ENCODE measurements at places on chromosomes 7 and 10.

- DNase-seq, result no peak
These were observed 292.9 kb upstream of the ZMIZ1 start for GRCh38 chr10:78775891-78776290.

DNA sequence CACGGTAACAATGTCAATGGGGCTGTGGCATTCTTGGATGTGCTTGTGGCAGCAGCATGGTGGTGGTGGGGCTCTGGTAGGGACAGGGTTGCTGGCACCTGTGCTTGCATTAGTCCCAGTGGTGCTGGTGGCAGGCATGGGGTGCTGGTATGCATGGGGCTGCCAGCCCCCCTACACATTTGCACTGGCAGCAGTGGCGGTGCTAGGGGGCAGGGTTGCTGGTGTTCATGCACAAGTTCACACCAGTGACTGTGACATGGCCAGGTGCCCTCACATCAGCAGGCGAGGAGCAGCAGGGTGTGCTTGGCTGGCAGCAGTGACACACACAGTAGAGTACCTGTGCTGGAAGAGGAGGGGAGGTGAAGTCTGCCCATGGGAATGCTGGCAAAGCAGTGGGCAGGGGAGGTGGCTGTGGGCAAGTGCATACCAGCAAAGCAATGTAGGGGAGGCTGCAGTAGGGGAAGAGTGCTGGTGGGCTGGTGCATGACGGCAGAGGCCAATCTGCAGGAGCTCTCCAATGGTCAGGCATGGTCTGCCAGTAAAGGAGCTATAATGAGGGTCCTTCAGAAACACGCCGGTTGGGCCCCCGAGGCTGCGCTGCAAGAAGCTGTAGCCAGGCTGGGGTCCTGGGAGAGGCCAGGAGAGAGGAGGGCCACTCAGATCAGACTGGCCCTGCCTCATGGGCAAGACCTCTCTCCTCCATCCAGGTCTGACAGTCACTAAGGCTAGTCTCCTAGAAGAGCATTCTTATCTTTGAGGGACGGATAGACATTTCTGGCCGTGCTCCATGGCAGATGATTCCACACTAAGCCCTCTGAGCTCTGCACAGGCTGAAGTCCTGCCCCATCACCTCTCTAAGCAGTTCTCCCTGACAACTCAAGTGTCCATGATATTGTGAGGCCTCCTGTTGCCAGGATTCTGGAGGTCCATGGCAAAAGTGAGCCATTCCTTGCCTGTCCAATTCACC, 406.4 kb downstream of the SEMA3D start:
- DNase-seq, result no peak

- no peak for DNase-seq
These were observed 367.9 kb downstream of the TFEC start for GRCh38 chr7:115662676-115663075.

DNA sequence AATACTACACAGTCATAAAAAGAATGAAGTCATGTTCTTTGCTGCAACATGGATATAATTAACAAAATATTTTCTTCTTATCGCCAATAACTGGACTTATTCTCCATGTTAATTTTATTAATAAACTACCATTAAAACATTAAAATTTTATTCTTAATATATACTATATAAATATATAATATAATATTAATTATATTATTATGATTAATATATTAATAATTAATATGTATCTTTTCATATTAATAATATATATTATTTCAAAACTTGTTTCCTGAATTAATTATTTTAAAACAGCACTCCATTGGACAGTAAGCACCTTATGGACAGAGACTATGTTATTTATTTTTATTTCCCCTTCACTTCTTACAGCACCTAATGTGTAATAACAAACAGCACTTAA, 182.8 kb downstream of the ARL4A start:
- no peak for DNase-seq

- no peak for DNase-seq
These were observed 305.1 kb upstream of the IMMP2L start for GRCh38 chr7:111867348-111867931.

- no peak for DNase-seq
These were observed 18.3 kb downstream of the VOPP1 start for GRCh38 chr7:55554038-55554437.

GRCh38 chr10:38157270-38157685, 63.1 kb downstream of the ZNF37A start:
- DNase-seq, result no peak

DNA sequence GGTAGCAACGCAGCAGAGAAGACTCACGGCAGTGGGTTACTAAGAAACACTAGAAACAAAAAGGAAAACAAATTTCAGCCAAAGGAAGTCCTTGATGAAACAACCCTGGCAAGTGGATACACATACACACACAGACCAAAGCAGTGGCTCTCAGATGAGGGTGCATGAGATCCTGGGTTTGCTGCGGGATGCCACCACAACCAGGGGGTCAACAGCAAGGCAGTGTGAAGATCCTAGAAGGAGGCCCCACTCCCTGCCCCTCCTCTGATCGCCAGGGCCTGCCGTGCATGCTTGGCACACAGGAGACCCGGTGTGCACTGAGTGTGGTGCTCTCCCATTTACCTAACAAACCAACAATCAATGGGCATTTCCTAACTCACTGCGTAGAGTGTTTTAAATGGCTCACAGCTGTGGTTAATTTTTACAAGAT, 252.3 kb upstream of the KLF14 start:
- no peak for DNase-seq

GRCh38 chr7:74216361-74216761, 6.6 kb downstream of the LAT2 start:
- no peak for DNase-seq

DNA sequence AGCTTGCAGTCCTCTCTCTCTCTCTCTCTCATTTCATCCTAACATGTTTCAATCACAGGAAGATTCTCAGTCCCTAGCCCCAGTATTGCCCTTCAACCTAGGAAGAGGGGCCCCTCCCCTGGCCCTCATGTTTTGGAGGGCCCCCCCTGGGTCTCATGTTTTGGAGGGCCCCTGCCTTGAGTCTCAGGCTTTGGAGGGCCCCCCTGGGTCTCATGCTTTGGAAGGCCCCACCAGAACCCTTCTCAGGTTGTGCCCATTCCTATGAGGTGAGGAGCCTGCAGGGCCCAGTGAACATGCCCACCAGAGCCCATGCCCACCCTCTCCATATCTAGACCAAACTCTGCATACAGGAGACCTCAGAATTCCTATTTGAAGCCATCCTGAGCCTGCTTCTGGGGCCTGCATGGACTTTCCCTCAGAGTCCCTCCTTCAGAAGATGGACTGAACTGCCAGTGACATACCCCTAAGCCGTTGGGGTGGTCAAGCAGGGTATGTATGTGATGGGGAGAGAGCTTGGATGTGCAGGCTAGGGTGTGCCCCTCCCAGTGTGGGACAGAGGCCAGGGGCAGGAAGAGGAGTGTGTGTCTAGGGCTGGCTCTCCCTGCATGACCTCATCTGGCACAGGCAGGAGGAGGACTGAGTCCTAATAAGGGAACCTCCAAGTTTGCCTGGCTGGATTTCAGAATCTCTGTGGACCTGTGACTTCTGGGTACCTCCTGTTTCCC, 8.1 kb upstream of the VDAC2 start:
- DNase-seq, result no peak

- DNase-seq, result no peak
These were observed 10.8 kb upstream of the C10orf53 start for GRCh38 chr10:49668684-49669083.

- DNase-seq, result no peak
These were observed 1.1 kb downstream of the CYP26A1 start for GRCh38 chr10:93074597-93075368.

GRCh38 chr10:95414844-95415485, 124.2 kb upstream of the PDLIM1 start:
- no peak for DNase-seq

DNA sequence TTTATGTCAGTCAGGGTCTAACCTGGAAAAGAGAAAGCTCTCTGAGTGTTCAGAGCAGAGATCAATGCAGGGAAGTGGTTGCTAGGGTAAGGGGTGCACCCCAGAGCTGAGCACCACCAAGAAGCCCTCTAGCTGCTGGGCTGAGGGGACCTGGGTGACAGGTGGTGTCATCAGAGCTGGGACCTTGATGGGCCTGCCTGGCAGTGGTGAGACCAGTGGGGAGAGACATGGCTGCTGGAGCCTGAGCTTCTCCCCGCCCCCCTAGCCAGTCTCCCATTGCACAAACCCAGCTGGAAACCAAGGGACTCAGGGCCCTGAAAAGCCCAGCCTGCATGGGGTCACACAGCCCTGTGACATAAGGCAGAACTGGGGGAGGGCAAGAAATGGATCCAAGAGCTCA, 49.1 kb upstream of the OSBPL3 start:
- no peak for DNase-seq

DNA sequence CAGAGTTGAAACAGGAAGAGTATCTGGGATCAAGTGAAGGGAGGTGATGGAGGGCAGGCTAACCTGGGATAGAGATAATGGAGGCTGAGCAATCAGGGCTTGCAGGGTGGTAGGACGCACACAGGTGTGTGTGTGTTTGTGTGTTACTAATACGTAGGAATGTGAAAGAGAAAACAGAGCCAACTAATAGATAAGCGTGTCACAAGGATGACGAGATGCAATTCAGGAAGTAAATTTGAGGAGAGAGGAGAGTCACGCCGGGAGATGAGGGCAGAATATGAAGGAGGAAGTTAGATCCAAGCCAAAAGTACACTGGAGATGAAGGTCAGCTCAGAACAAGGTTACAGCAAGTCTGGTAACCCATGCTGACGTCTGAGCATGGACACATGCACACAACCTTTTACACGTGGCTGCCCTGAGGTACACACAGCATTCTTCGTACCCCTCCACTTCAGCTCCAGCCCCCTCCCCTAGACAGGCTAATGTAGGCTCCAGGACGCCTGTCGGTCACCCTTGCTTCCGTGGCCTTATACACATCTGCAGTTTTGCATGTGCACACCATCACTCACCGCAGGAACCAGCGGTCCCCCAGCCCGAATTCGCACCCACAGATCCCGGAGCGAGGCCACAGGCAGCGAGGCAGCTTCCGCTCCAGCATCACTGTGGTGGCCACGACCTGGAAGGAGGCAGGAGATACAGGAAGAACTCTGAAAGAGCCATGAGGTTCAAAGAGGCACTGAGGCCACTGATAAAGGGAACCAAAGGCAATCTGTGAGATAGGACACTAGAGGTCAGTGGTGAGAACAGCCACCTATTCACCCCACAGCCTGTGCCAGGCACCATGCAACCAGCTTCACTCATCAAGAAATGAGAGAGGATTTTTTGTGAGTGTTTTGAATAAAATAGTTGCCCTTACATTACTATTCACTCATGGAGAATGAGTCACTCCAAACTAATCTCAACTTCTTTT, 23.7 kb upstream of the TRPV6 start:
- no peak for DNase-seq

- no peak for DNase-seq
These were observed 43.1 kb upstream of the FAM180A start for GRCh38 chr7:135791543-135792362.

DNA sequence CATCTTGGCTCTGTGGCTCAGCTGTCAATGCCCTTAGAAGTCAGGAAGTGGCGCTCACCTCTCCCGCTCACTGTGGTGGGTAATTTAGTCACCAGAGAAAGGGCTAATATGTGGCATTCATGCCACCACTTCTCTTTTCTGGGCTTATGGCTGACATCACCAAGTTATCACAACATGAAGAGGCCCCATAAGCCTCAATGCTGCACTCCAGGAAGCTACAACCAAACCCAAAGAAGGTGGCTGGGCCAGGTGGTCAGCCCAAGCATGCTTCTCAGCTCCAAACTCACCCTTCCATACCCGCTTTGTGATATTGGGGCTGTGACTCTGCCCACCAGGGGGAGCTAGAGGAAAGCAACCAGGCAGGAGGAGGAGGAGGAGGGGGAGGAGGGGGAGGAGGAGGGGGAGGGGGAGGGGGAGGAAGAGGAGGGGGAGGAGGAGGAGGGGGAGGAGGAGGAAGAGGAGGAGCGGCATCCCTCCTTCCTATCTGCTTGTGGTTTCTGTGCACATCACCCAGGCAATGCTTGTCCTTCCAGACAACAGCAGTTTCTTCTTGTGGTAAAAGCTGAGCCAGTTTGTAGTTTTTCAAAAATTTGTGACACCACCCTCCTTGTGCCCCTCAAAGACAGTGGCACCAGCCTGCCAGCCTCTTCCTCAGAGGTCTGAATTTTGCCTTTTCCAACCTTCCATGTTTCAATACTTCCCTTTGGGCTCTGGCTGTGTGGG, 42.1 kb downstream of the CYP26A1 start:
- DNase-seq, result peak; percentile 54

DNA sequence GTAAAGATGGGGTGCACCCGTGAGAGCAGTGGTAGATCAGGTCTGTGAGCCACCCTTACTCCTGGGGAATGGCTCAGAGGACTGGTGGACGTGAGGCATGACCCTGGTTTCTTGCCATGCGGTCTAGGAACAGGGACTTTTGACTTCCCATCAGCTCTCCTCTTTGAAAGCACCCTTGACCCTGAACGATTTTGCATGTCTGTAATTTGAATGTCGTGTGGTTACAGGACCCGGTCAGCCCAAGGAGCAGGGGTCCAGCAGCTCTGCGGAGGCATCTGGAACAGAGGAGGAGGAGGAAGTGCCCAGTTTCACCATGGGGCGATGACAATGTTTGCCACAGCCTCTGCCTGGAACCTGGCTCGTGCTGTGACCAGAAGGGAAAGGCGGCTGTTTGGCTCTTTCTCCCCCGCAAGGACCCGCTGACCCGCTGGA, 8.6 kb upstream of the ORAI2 start:
- no peak for DNase-seq

- DNase-seq, result no peak
These were observed 554.3 kb downstream of the TYW1 start for GRCh38 chr7:67550801-67551436.

- DNase-seq, result no peak
These were observed 187.9 kb downstream of the PLXDC2 start for GRCh38 chr10:20004087-20004523.

GRCh38 chr7:3888096-3888495, 587.0 kb downstream of the SDK1 start:
- DNase-seq, result no peak

GRCh38 chr7:103134836-103135554, 13.9 kb downstream of the NAPEPLD start:
- no peak for DNase-seq

GRCh38 chr7:127733986-127734385, 82.0 kb downstream of the SND1 start:
- DNase-seq, result no peak

GRCh38 chr7:143372070-143372469, 9.1 kb upstream of the ZYX start:
- DNase-seq, result peak; percentile 55

- DNase-seq, result no peak
These were observed 65.9 kb downstream of the BBS9 start for GRCh38 chr7:33195264-33195663.

- no peak for DNase-seq
These were observed 427.6 kb downstream of the PHTF2 start for GRCh38 chr7:78226059-78226719.

DNA sequence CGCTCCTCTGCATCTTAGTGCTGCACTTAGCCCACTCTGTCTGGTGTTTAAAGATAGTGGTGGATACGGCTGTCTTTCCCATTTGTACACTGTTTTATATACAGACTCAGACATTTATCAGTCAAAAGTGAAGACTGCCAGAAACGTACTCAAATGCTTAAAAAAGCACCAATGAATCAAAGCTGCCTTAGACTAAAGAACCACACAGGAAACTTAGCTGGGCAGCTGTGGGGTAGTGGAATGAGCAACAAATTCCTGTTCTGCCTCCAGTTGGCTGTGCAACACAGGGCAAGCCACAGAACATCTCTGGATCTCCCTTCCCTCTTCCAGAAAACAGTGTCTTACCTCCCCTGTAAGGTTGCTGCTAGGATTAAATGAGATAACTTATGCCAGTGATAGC, 76.0 kb downstream of the ATXN7L1 start:
- peak; percentile 1 for DNase-seq

GRCh38 chr7:148782757-148783456, 84.2 kb downstream of the CUL1 start:
- no peak for DNase-seq
